CD4-positive, alpha-beta memory T cell (primary cell): ENCODE measurements at places on chromosomes 12 and 14. TPM values are rescaled to one million over a fixed set of nuclear protein-coding genes. Genes with fewer than 3 reads are reported as not detected.

DNA sequence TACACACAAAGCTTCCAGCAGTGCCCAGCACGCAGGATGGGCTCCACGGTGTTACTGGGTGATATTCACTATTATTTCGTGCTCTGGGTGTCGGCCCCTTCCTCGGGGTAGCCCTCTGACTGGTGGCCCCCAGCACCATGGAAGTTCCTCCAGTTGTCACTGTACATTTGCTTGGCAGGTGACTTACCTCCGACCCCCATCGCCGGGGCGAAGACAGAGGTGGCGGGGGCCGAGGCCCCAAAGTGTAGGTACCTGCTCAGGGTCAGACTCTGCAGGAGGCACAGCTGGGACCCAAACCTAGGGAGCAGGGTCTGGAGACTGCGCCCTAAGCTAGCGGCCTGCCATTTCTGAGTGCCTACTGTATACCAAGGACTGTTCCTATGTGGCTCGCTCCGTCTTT, 98.9 kb downstream of the RFLNA start:
- DNase-seq: no peak

- no peak for DNase-seq
Measured at GRCh38 chr14:101559624-101560533, 1.4 kb upstream of the DIO3 start.

DNA sequence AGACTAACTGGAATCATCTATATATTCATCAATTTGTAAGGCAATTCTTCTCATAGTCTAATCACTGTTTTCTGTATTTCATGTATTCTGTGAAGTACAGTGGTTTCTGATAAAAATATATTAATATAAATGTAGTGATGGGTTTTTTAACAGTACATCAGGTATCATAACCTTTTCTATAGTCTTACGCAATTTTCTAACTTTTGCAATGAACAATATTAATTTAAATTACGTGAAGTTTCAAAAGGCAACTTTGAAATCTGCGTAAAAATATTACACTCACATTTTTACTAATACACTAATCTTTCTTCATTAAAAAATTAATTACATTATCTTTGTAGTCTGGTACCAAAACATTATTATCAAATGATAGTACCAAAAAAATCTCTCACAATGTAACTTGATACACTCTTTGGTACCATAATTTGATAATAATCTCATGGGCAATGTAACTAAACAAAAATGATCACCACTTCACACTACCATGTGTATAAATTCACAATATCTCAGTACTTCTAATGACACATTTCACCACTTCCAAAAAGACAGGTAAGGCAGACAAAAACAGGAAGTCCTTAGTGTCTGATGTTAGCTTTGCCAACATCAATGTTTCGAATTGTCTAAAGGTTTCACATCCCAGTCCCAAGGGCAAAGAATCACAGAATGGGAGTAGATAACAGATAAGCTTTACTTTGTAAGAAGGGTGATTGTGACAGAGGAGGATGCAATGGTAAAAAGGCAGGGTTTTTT, 8.7 kb downstream of the DNAI7 start:
- no peak for DNase-seq

DNA sequence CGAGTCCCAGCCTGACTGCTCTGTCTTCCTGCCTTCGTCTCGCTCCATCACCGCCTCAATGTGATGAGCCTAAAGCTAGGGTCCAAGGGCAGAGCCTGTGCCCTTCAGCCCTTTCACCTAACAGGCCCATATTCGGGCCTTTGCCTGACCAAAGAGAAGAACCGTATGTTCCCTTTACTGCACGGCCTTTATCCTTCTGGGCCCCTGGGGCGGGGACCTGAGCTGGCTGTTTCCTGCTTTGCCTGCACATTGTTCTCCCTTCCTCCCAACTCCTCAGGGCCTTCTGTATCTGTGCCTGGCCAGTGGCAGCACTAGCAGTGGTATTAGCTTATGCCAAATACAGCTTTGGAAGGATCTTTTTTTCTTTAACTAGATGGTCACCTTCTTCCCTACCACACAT, 8.5 kb upstream of the MYL6B start:
- no peak for DNase-seq

The AGAP2 gene
- 3.2 TPM for polyA plus RNA-seq

The FAM186B gene
- polyA plus RNA-seq: 0.15 TPM

- no peak for DNase-seq
Measured at GRCh38 chr12:111067498-111067897, 147.1 kb upstream of the MYL2 start.

DNA sequence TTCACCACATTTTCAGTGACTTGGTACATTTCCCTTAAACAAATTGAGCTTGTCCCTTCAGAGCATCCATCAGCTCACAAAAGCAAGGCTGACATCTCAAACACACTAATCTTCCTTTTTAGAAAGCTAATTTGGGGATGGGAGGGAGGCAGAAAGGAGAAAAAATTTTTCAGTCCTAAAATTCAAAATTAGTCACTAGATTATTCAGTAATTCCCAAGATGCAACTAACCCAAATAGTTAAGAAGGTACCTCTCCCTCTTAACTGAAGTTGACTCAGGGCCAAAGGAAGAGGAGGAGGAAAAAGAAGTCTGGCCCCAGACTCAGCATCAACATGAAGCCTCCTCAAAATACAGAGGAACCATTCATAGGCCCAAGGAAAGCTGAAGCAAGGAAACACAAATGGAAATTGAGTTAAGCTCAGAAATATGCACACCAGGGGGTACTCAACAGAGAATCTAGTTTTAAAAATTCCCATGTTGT, 21.7 kb downstream of the CBX5 start:
- no peak for DNase-seq

GRCh38 chr12:65894088-65894487, 69.8 kb downstream of the HMGA2 start:
- DNase-seq: no peak

DNA sequence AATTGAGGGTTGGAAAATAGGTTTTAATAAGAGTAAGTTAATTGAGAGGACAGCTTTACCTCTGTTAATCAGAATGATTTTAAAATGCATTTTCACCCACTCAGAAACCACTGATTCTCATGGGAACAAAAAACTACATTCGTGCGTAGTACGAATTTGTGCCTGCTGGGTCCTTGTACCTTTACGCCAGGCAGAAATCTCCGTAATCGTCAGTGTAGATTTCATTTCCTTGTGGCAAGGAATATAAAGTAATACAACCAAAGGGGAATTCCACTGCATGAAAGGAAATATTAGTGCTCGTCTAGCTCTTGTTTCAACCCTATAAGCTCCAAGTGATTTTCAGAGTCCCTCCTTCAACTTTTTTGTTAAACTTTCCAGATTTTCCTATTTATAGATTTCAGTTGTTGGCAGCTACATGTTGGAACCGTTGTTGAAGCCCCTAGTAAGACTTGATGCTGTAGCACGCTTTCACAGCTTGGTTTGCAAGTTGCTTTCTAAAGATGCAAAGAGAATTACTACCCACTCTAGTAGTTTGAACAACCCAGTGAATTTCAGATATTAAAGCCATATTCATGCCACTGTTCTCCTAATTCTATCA, 90.6 kb downstream of the ETV6 start:
- DNase-seq: no peak
